Caki2 (cell line): ENCODE measurements at places on chromosomes 13 and 19.

GRCh38 chr19:21789466-21790085, 22.2 kb upstream of the ZNF100 start:
- DNase-seq = no peak

- DNase-seq = no peak
Observed at GRCh38 chr13:37594550-37594949, 4.0 kb downstream of the POSTN start.

DNA sequence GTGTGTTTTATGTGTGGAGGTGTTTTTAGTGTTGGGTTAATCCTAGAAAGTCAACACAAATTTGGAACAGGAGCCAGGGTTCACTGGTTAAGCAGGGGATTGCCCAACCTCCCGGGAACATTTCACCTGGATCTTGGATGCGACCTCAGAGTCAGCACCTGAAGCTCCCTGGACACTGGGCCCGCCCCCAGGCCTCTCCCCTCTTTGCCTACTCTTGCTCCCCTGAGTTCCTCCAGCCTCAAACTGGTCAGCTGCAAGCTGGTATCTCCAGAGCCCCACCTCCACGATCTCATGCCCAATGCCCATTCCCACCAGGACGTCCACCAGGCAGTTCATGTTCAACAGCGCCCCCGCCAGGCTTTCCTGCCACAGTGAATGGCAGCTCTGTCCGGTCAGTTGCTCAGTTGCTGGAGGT, 9.7 kb downstream of the HSD17B14 start:
- DNase-seq = no peak

DNA sequence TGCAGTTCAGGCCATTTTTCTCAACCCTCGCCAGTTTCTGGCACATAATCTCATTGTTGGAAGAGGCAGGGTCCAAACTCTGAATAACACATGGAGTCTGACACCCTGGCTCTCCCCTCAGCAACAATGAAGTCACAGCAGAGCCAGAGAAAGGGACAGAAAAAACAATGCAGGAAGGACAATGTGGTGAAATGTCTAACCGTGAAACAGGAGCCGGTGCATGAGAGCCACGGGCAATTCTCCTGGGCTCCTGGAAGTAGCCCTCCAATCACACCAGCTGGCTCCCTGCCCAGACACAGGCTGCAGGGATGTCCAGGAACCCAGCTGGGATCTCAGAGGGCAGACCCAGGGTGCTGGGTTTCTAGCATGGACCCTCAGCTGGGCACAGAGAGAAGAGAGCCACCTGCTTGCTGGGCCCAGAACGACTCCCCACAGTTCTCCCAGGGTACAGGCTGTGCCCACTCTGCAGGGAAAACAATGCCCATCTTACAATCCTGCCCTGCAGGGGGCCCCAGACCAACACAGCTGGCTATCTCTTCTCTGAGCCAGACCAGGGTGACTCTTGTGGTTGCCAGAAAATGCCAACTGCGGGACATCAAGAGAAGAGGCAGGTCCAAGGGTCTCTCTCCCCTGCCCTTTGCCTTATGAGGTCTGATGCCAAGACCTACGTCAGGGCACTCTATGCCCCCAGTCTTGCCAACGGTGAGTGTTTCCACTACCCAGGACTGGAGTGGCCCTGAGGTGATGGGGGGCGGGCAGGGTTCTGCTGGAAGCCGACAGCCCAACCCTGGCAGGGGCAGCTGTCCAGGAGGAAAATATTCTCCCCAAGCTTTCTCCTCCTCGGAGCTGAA, 64.5 kb downstream of the CEBPG start:
- no peak for DNase-seq

- DNase-seq = no peak
Observed at GRCh38 chr13:24684600-24684998, 4.4 kb downstream of the ATP12A start.

GRCh38 chr19:3107658-3108057, 13.5 kb downstream of the GNA11 start:
- no peak for DNase-seq

DNA sequence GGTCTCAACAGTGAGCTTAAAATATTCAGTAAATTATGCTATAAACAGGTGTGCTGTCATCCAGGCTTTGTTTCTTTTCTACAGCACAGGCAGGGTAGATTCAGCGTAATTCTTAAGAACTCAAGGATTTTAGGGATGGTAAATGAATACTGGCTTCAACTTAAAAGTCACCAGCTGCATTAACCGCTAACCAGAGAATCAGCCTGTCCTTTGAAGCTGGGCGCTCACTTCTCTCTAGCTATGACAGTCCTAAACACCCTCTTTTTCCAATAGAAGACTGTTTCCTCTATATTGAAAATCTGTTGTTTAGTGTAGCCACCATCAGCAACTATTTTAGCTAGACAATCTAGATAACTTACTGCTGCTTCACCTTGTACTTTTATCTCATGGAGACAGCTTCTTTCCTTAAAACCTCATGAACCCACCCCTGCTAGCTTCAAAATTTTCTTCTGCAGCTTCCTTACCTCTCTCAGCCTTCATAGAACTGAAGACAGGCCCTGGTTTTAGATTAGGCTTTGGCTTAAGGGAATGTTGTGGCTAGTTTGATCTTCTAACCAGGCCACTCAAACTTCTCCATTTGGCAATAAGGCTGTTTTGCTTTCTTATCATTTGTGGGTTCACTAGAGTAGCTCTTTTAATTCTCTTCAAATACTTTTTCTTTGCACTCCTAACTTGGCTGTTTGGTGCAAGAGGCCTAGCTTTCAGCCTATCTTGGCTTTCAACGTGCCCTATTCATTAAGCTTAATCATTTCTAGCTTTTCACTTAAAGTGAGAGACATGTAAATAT, 89.5 kb downstream of the USP12 start:
- no peak for DNase-seq

DNA sequence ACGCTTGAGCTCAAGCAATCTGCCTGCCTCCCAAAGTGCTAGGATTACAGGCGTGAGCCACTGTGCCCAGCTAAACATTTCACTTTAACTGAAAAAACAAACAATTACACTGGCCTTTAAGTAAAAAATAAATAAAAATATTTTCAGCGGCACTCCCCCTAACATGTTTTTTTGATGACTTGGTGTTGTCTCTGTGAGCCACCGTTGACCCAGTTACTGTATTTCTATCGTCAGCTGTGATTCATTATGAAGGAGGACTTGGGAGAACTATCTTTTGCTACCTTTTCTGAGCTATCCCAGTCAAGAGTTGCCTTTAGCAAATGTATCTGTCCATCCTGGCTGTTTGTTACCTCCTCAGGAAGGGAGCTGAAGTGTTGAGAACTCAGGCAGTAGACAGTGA, 18.5 kb upstream of the C19orf33 start:
- DNase-seq = no peak

DNA sequence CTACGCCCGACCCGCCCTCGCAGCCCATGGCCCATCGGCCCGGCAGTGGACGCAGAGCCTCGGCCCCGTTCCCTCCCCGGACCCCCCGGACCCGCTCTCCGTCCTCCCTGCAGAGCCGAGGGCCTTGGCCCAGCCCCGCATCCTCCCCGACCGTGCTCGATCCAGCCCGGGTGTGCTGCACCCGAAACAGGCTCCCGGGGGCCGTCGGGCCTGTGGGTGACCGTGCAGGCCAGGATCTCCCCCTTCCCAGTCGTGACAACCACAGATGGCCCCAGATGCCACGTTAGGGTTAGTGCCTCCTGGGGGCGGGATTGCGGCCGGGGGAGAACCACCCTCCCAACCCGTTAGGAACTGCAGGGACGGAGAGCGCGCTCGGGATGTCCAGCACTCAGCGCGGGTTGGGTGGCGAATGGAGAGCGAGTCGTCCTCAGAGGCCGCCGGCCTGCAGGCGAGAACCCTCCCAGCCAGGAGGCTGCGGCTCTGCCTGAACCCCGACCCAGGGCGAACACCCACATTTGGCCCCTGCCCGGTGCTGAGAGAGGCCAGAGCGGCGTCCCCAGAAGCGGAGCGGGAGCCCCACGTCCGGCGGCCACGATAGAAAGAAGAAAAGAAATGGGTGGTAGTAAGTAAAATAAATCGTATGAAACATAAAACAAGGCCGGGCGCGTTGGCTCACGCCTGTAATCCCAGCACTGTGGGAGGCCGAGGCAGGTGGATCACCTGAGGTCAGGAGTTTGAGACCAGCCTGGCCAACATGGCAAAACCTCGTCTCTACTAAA, 6.7 kb upstream of the MADCAM1 start:
- DNase-seq = no peak

- no peak for DNase-seq
Observed at GRCh38 chr13:100984085-100984705, 309.6 kb upstream of the TMTC4 start.

- DNase-seq = no peak
Observed at GRCh38 chr13:99231721-99232120, 26.5 kb downstream of the GPR18 start.

DNA sequence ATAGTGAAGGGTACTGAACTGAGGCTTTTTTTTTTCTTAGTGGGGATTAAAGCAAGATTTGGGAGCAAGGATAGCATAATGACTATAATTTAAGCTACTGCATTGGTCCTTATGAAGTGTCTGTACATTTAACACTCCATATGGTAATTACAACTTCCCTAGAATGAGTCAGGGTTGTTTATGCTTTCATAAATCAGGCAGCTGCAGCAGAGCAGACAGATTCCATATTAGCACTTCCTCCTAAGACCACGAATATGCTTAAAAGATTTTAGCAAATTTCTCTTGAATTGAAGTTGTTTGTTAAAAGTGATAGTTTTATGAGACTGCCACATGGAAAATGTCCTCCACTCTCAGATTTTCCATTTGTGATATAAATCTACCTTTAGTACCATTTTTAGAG, 401.1 kb upstream of the SPRY2 start:
- DNase-seq = no peak

GRCh38 chr13:100203696-100204367, 114.9 kb downstream of the PCCA start:
- DNase-seq = no peak

- peak; percentile 51 for DNase-seq
Observed at GRCh38 chr19:18233224-18233825, 7.1 kb upstream of the PDE4C start.

DNA sequence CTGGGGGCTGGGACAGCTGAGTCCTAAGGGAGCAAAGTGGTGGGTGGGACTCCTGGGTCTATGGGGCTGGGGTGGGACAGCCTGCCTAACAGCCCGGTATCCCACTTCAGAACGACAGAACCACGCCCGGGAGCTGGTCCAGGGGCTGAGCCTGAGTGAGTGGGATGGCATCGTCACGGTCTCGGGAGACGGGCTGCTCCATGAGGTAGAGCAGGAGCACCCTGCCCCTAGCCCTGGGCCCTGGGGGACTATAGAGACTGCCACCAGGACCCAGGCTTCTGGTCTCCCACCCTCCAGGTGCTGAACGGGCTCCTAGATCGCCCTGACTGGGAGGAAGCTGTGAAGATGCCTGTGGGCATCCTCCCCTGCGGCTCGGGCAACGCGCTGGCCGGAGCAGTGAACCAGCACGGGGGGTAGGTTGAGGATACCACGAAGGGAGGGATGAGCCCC, 8.6 kb downstream of the SPHK2 start:
- DNase-seq = no peak

GRCh38 chr13:58476206-58476918, 844.8 kb downstream of the PCDH17 start:
- no peak for DNase-seq

DNA sequence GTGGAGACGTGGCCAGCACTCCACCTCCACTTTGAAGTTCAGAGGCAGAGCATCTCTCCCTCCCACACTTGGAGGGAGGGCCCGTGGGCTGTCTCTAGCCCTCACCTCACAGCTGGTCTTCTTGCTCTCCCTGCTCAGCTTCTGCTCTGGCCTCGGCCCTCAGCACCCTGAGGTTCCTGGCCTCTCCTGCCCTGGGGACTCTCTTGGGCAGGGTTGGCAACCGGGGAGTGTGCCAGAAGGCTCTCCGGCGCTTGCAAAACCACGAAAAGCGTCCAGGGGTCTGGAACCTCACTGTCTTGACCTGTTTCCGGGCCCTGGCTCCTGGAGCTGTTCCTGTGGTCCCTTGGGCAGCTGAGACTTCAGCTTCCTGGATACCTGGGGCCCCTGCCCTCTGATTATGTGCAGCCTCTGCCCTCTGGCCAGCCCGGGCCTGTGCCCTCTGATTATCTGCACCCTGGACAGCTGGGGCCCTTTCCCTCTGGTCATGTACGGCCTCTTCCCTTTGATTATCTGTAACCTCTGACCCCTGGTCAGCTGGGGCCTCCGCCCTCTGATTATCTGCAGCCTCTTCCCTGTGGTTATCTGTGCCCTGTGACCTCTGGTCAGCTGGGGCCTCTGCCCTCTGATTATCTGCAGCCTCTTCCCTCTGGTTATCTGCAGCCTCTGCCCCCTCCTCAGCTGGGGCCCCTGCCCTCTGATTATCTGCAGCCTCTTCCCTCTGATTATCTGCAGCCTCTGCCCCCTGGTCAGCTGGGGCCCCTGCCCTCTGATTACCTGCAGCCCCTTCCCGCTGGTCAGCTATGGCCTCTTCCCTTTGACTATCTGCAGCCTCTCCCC, 2.1 kb downstream of the CCDC8 start:
- DNase-seq = no peak

- DNase-seq = peak; percentile 6
Observed at GRCh38 chr19:56309511-56310185, 5.0 kb downstream of the ZSCAN5A start.

- DNase-seq = no peak
Observed at GRCh38 chr19:33487901-33488800, 33.4 kb downstream of the PEPD start.

GRCh38 chr13:21938636-21939035, 267.8 kb downstream of the FGF9 start:
- no peak for DNase-seq

- no peak for DNase-seq
Observed at GRCh38 chr19:36688058-36688457, 646 bp downstream of the ZNF567 start.

GRCh38 chr13:23411706-23412105, 21.8 kb downstream of the SACS start:
- no peak for DNase-seq
